ENCODE measurements at places on chromosomes 1 and 21. TPM values are rescaled to one million over a fixed set of nuclear protein-coding genes. Genes with fewer than 3 reads are reported as not detected.

DNA sequence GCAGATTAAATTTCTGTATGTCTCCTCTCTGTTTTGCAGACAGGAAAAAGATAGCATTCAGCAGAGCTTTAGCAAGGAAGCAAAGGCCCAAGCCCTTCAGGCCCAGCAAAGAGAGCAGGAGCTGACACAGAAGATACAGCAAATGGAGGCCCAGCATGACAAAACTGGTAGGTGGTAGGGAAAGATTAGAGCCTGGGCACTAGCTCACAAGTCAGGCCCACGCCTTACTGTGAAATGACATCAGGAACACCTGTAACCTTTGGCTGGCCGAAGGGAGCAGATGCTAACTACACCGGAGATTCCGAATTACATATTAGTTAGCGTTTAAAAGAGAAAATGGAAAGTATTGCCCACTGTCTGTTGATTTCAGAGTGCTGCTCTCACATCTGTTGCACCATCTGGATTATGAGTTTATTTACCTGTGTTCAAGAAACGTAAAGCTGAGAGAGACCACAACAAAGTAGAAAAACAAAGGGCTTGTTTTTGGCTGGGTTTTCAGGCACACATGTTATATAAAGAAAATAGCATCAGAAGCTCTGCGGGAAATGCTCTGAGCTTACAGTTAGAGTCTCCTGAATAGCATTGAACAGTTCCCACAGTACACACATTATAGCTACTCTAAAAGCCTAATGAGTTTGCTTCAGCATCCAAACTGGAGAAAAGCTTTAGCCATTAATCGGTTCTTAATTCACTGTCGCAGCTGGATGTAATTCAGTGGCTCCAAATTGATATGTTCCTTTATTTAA is 160.0 kb downstream of the SDCCAG8 start:
- no peaks in the 10 kb centered on the region for H3K27me3 ChIP-seq
- H3K36me3 ChIP-seq = no peaks in the 10 kb centered on the region
- no peak overlapping the region for H3K27ac ChIP-seq
- DNase-seq = no peak

DNA sequence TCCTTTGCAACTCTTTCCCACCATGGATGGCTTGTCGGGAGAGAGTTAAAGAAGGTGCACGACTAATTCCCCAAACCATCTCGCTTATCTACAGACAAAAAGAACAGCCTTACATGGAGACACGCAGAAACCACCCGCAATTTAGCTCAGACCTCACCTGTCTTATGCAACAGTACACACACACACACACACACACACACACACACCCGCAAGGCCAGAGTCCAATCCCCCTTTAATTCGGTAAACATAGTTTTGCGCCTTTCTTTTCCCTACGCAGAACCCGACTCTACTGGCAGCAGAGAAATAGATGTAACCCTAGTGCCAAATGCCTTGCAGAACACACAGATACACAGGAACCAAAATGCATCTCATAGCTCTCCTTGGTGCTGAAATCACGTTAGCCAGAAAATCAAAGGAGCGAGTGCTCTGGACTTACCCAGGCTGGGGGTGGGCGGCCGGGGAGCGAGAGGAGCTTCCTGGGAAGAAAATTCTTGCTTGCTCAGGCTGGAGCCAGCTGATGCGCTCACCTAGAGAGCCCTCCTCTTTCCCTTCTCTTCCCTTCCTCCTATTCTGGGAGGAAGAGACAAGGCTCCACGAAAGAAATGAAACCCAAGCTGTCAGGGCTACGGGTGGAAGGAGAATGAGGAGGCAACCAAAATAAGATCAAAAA is 470 bp downstream of the TNR start:
- H3K36me3 ChIP-seq = no peaks in the 10 kb centered on the region
- H3K4me1 ChIP-seq = no peaks in the 10 kb centered on the region
- no peak overlapping the region for H3K4me3 ChIP-seq
- DNase-seq = no peak

GRCh38 chr1:164846731-164847691 is 288.0 kb downstream of the PBX1 start:
- H3K36me3 ChIP-seq = no peaks in the 10 kb centered on the region
- H3K27ac ChIP-seq = no peak overlapping the region
- H3K4me3 ChIP-seq = no peak overlapping the region
- DNase-seq = no peak

DNA sequence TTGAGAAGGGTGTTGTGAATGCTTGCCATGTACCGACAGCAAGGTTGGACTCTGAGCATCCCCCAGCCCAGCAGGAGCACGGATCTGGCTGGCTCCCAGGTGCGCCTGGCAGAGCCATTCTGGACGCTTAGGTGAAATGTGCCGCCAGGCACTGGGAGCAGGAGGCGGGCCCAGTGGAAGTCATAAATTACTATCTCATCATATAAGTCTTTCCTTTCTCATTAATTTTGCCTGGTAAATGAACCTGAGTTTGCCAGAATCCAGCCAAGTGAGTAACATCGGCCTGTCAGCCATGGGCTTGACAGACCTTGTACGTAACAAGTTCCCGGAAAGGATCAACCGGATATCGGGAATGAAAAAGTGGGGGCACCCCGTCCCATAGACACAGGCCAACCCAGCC is 179.5 kb upstream of the ARHGEF16 start:
- no peaks in the 10 kb centered on the region for H3K4me1 ChIP-seq
- H3K36me3 ChIP-seq = no peaks in the 10 kb centered on the region
- DNase-seq = no peak
- H3K27me3 ChIP-seq = no peaks in the 10 kb centered on the region

DNA sequence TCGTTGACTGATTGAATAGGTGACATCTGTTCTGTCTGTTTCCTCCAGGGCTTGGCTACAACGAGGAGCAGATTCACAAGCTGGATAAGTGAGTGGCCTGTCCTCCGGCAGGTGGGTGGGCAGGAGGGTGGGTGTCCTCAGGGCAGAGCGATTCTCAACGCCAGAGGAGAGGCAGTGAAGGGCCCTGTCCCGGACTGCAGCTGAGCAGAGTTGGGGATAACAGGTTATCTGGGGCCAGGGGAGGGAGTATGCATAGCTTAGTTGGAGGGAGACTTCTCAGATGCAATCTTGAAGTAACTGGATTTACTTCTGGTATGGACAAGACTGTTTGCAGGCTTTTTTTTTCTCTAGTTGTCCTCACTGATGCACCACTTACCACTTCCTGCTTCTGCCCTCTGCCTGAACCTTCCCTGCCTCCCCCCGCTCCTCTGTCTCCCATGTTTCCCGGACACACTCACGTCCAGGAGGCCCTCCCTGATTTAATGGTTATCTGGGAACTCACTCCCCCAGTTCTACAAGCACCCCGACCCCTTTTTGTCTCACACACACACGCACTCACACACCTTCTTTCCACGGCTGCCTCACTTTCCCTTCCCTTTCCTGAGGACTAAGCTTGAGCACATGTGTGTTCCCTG is 16.4 kb upstream of the RASSF5 start:
- no peak overlapping the region for H3K4me3 ChIP-seq
- H3K27ac ChIP-seq = no peak overlapping the region
- DNase-seq = no peak
- peaks cover 12% of the 10 kb centered on the region for H3K4me1 ChIP-seq
- H3K36me3 ChIP-seq = peaks cover 30% of the 10 kb centered on the region

NUAK2 gene
- 3.0 TPM for total RNA-seq

DNA sequence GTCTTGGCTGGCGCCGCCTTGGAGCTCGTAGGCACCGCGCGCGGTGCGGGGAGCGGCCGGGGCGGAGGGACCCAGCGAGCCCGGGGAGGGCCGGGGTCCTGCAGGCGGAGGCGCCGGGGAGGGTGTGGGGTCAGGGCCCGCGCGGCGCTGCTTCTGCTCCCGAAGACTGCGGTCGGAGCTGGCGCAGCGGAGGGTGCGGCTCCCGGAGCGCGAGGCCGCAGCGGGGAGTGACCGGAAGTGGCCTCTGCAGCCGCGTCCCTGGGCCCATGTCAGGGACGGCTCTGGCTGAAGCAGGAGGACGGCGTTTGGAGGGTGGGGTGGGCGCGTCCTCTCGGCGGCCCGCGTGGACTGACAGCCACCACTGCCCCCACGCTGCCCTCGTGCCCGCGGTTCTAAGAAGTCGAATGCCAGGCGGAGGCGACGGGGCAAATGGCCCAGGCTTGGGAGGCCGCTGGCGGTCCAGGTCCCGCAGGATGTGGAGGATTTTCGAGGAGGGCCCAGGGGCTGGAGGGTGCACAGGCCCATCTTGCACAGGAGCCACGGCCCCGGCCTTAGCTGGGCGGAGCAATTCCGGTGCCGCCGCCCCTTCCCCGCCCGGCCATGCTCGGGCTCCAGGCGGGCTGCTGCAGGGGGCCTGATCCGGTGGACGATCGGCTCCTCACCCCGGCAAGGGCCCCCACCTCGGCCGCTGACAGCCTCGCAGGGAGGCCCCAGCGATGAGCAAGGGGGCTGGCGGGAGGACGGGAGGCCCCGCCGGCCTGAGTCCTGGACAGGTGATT is 7.7 kb upstream of the ZNF669 start:
- DNase-seq = no peak
- H3K4me3 ChIP-seq = no peak overlapping the region
- no peaks in the 10 kb centered on the region for H3K4me1 ChIP-seq
- no peak overlapping the region for H3K27ac ChIP-seq
- H3K27me3 ChIP-seq = peaks cover 1% of the 10 kb centered on the region

GRCh38 chr1:108556499-108556898 is 3.4 kb upstream of the EEIG2 start:
- DNase-seq = no peak

- H3K27me3 ChIP-seq = no peaks in the 10 kb centered on the region
- no peak overlapping the region for H3K27ac ChIP-seq
- H3K4me1 ChIP-seq = no peaks in the 10 kb centered on the region
- H3K4me3 ChIP-seq = no peak overlapping the region
- no peaks in the 10 kb centered on the region for H3K36me3 ChIP-seq
- no peak for DNase-seq
Measured at GRCh38 chr1:116497656-116498055, 73.2 kb downstream of the CD58 start.

GRCh38 chr1:228937851-228938536 is 202.7 kb downstream of the RHOU start:
- H3K27ac ChIP-seq = no peak overlapping the region
- no peaks in the 10 kb centered on the region for H3K36me3 ChIP-seq
- H3K27me3 ChIP-seq = no peaks in the 10 kb centered on the region
- H3K4me1 ChIP-seq = no peaks in the 10 kb centered on the region
- H3K4me3 ChIP-seq = no peak overlapping the region
- DNase-seq = no peak

DNA sequence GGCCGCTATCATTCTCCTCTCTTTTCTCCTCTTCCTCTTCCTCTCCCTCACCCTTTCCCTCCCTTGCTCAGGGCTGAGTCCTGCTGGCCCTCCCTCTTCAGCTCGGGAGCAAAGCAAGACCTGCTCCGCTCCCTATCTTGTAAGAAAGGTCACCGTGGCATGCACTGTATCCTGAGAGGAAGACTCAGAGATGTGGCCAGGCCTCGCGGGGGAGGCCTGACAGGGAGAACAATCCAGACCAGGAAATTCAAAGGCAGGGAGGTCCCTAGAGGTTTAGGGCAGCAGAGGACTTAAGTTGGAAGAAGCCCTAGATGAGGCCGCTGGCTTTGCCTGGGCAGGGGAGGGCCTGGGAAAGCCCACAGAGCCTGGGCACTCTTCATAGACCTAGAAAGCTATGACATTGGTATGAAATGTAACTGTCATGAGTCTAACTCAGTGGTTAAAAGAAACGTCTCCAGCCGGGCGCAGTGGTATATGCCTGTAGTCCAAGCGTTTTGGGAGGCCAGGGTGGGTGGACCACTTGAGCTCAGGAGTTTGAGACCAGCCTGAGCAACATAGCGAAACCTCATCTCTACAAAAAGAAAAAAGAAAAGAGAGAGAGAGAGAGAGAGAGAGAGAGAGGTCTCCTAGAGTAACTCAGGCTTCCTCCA is 14.6 kb upstream of the PTAFR start:
- H3K4me1 ChIP-seq = no peaks in the 10 kb centered on the region
- no peaks in the 10 kb centered on the region for H3K36me3 ChIP-seq
- DNase-seq = no peak
- H3K4me3 ChIP-seq = no peak overlapping the region

LCE1D gene
- total RNA-seq = not detected

GRCh38 chr1:119298687-119299303 is 69.8 kb upstream of the HAO2 start:
- DNase-seq = no peak
- no peaks in the 10 kb centered on the region for H3K36me3 ChIP-seq
- H3K27ac ChIP-seq = no peak overlapping the region
- H3K4me3 ChIP-seq = no peak overlapping the region

GRCh38 chr1:175013445-175013844 is 9.8 kb downstream of the MRPS14 start:
- H3K27me3 ChIP-seq = no peaks in the 10 kb centered on the region
- H3K4me3 ChIP-seq = no peak overlapping the region
- H3K27ac ChIP-seq = no peak overlapping the region
- H3K36me3 ChIP-seq = peaks cover 5% of the 10 kb centered on the region

DNA sequence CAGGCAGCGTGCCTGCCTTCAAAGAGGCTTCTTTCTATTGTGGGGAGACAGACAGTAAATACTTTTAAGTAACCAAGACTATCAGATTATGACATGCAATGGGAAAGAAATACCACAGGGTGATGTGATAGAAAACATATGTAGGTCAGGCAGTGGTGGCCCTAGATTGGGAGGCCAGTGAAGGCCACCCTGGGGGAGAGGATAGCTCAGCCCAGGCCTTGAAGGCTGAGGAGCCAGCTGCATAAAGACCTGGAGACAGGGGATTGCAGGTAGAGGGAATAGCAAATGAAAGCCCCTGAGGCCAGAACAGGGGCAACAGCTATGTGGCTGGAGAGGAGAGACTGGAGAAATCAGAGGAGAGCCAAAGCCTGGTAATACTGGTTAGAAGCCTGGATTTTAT is 4.0 kb downstream of the SOX13 start:
- no peaks in the 10 kb centered on the region for H3K36me3 ChIP-seq
- no peak overlapping the region for H3K27ac ChIP-seq
- no peak overlapping the region for H3K4me3 ChIP-seq
- DNase-seq = no peak

DNA sequence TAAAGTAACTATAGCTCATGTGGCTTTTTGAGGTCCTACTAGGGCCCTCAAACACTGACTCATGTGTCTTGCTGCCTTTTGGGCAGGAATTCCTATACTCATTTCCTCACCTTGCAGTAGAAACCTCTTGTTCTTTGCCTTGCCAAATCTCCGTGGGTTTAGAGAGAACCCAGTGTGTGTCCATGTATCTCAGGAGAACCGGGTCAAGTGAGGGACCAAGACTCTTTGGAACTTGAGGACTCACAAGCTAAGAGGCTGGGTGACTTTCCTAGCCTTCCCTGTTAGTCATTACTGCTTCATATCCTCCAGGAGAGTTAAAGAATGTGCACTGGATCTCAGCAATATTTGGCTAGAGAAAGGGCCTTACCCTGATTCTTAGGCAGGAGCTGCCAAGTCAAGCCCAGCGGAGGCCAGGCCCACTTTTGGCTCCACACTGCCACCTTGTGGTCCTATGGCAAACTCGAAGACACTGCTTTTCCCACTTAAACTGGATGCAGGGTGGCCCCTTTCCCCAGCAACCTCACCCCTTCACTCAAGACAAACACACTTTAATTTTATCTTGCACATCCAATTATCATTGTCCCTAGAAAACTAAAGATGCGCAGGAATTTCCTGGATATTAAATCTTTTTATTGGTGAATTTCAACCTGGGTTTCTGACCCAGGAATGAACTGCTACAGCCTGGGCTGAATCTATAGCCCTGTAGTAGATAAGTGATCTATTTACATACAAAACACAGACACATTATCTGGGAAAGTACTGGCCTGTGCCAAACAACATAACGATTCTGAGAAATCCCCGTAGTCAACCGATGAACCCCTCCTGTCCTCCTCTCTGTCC is 10.6 kb downstream of the AVPR1B start:
- no peaks in the 10 kb centered on the region for H3K36me3 ChIP-seq
- DNase-seq = peak; percentile 39
- H3K27me3 ChIP-seq = no peaks in the 10 kb centered on the region
- no peaks in the 10 kb centered on the region for H3K4me1 ChIP-seq

WNT4 gene
- total RNA-seq = not detected
